ENCODE measurements at places on chromosomes 11 and 22. TPM values are rescaled to one million over a fixed set of nuclear protein-coding genes. Genes with fewer than 3 reads are reported as not detected.

GRCh38 chr11:74743640-74744039 lies 5.0 kb upstream of the RNF169 start:
- H3K36me3 ChIP-seq: no peaks in the 10 kb centered on the region
- peaks cover 26% of the 10 kb centered on the region for H3K4me1 ChIP-seq
- DNase-seq: no peak
- H3K27ac ChIP-seq: no peak overlapping the region

DNA sequence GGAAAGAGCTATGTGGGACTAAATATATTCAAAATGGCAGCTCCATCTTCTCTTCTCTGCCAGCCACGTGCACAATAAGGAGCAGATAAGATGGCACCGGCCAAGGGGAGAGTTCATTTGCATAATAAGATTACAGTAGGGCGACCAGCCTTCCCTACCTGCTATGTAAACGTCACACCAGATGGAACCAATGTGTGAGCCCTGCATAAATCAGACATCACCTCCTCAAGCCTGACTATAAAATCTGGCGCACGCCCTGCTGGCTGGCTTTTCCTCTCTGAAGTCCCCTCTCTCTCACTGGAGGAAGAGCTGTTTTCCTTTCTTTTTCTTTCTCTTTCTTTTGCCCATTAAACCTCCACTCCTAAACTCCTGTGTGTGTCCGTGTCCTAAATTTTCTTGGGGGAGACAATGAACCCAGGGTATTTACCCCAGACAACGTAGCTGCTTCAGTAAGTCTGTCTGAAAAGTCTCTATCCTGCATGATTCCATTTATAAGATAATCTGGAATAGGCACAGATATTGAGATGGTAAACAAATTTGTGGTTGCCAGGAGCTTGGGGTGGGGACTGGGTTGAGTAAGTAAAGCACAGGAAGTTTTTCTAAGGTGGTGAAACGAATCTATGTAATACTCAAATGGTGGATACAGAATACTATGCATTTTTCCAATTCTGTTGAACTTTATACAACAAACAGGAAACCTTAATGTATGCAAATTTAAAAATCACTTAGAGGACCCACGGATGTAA lies 670.0 kb upstream of the KIRREL3 start:
- H3K27ac ChIP-seq: no peak overlapping the region
- no peak overlapping the region for H3K4me3 ChIP-seq
- H3K4me1 ChIP-seq: no peaks in the 10 kb centered on the region
- H3K27me3 ChIP-seq: peaks cover 6% of the 10 kb centered on the region

DNA sequence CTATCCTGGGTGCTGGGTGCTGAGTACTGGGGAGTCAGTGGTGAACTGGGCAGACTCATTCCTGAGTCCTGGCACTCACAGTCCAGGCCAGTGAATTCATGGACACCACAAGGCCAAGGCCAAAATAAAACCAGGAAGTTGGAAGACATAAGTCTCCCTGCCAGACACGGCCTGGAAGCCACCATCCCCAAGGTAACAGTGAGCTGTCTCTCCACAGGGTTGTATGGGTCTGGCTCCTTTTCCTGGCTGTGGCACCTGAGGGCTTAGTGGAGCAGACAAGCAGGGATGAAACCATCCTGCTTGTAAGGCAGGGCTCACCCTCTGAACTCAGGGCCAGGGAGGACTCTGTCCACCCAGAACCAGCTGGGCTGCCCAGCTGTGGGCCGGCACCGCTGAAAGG lies 54.7 kb upstream of the ALX4 start:
- no peak overlapping the region for H3K27ac ChIP-seq
- no peak overlapping the region for H3K4me3 ChIP-seq
- H3K4me1 ChIP-seq: no peaks in the 10 kb centered on the region
- peaks cover 2% of the 10 kb centered on the region for H3K27me3 ChIP-seq
- no peak for DNase-seq

- no peaks in the 10 kb centered on the region for H3K36me3 ChIP-seq
- H3K4me1 ChIP-seq: no peaks in the 10 kb centered on the region
- no peak for DNase-seq
These were observed 138.3 kb downstream of the CADM1 start for GRCh38 chr11:115365907-115366306.

- no peak overlapping the region for H3K27ac ChIP-seq
- DNase-seq: no peak
- H3K36me3 ChIP-seq: no peaks in the 10 kb centered on the region
- no peak overlapping the region for H3K4me3 ChIP-seq
- H3K27me3 ChIP-seq: peaks cover 10% of the 10 kb centered on the region
These were observed 58.0 kb upstream of the UBASH3B start for GRCh38 chr11:122597511-122597910.

The TRIM44 gene
- 40.9 TPM for total RNA-seq

The IGSF9B gene
- 46.5 TPM for total RNA-seq

- no peak overlapping the region for H3K4me3 ChIP-seq
- H3K27ac ChIP-seq: no peak overlapping the region
- H3K27me3 ChIP-seq: peaks cover 7% of the 10 kb centered on the region
- peaks cover under 1% of the 10 kb centered on the region for H3K36me3 ChIP-seq
These were observed 64.7 kb downstream of the ADAMTS15 start for GRCh38 chr11:130513132-130513531.

The NCAPH2 gene
- 143 TPM for total RNA-seq

DNA sequence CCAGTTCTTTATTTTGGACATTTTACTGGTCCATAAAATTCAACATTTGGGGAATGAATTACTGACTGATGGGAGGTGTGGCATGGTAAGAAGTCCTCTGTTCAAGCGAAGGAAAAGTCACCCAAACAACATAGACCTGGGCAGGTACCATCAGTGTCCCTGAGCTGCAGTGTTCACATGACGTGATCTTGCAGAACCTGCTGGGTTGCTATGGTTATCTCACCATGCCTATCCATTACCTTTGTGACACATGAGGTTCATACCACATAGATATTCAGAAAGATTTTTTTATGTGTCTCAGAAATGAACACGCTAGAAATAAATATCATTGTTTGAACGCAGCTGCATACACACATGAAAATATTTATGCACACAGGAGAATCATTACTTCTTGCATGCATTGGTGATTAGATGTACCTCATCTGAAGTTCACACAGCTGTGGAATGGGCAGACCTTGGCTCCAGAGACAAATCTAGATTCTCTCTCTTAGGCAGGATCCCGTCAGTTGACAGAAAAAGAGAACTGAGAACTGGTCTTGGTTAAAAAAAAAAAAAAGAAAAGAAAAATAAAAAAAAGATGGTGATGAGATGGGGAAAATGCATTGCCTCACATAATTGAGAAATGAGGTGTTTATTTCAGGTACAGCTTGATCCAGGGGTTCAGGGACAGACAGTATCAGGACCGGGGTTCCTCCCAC lies 21.4 kb upstream of the RCN1 start:
- no peaks in the 10 kb centered on the region for H3K36me3 ChIP-seq
- no peak overlapping the region for H3K27ac ChIP-seq
- peaks cover 33% of the 10 kb centered on the region for H3K27me3 ChIP-seq
- H3K4me3 ChIP-seq: no peak overlapping the region
- H3K4me1 ChIP-seq: no peaks in the 10 kb centered on the region
- no peak for DNase-seq

- no peak overlapping the region for H3K4me3 ChIP-seq
- peaks cover 8% of the 10 kb centered on the region for H3K4me1 ChIP-seq
- H3K27me3 ChIP-seq: no peaks in the 10 kb centered on the region
- DNase-seq: no peak
- no peaks in the 10 kb centered on the region for H3K36me3 ChIP-seq
These were observed 68.5 kb upstream of the CARD18 start for GRCh38 chr11:105208019-105208418.

The MPEG1 gene
- 0.70 TPM for total RNA-seq

DNA sequence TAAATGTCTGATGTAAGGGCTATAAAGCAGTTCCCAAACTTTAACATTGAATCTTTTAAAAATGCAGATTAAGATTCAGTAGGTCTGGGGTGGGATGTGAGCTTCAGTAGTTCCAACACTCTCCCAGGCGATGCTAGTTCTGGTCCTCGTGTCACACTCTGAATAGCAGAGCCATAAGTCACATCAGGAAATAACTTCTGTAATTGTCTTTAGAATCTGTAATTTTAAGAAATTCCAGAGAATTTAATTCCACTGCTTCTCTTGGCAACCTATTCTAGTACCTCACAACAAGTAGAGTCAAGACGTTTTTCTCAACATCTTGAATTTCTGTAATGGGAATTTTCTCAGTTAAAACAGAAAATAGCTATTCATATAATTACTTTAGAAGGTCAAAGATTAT lies 223.1 kb downstream of the TMEM135 start:
- no peak overlapping the region for H3K27ac ChIP-seq
- peaks cover 8% of the 10 kb centered on the region for H3K36me3 ChIP-seq
- no peaks in the 10 kb centered on the region for H3K27me3 ChIP-seq
- DNase-seq: no peak
- H3K4me1 ChIP-seq: peaks cover 2% of the 10 kb centered on the region

The CARD10 gene
- 0.14 TPM for total RNA-seq

The DDX6 gene
- total RNA-seq: 150 TPM

DNA sequence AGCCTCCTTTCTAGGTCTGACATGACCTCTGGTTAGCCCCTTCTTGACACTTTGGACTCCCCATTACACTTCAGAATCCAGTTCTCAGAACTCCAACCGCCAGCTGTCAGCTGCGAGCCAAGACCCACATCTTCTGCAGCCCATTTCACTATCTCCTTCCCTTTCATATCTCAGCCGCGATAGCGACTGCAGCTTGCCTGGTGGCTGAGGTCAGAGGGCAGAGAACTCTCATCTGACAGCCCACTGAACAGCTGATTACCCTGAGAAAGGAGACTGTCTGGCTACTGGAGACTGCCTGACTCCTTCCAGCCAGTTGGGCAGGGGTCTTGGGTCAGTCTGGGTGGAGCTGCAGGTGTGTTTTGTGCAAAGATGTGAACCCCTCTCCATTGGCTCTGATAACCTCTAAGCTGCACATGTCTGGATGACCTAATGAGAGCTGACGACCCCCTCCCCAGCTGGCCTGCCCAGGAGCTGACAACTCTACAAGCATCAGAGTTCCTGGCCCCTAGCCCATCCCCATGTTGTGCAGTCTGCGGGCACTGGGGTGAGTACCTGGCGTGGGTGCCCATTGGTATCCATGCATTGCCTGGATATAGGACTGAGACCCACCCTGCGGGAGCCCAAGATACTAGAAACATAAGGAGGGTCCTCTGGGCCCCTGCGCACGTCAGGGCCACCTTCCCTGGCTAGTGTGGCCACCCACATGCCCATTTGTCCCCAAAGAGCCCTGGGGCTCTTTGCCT lies 1.1 kb downstream of the CHRM1 start:
- H3K4me3 ChIP-seq: no peak overlapping the region
- no peak overlapping the region for H3K27ac ChIP-seq
- DNase-seq: no peak
- H3K36me3 ChIP-seq: no peaks in the 10 kb centered on the region
- peaks cover 11% of the 10 kb centered on the region for H3K4me1 ChIP-seq
- peaks cover 42% of the 10 kb centered on the region for H3K27me3 ChIP-seq

The CD3G gene
- total RNA-seq: 133 TPM

The PANX3 gene
- total RNA-seq: not detected

DNA sequence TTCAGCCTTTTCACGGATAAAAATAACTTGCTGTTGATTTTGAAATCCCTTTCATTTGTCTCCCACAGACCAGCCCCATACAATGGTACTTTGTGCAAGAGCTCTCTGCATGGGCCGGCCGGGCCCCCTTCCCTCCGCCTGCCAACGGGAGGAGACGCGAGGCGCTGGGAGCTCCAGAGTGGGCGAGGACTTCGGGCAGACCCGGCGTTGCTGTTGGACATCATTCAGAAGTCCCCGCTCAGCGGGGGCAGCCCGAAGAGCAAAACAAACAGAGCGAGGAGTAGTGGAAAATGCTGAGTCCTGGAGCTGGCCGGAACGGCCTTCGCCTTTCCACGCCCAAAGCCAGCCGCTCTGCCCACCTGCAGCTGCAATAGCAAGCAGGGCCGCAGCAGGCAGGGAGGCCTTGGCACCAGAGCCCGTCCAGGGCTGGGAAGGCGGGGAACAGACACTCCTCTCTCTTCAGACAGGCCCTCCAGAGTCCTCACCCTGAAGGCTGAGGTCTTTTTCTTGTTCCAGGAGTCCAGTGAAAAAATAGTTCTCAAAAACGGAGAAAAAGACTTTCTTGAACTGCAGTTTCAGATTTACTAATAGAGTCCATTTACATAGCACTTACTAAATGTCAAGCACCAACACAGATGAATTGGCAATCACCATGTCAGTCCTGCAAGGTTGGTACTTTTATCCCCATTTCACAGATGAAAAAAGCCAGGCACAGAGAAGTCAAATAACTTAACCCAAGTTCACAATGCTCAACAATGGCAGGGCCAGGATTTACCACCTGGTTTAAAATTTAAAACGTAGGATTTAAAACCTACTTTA lies 135.5 kb downstream of the ETS1 start:
- H3K4me1 ChIP-seq: peaks cover 79% of the 10 kb centered on the region
- no peaks in the 10 kb centered on the region for H3K27me3 ChIP-seq
- DNase-seq: no peak
- H3K36me3 ChIP-seq: peaks cover 51% of the 10 kb centered on the region
- H3K4me3 ChIP-seq: no peak overlapping the region

DNA sequence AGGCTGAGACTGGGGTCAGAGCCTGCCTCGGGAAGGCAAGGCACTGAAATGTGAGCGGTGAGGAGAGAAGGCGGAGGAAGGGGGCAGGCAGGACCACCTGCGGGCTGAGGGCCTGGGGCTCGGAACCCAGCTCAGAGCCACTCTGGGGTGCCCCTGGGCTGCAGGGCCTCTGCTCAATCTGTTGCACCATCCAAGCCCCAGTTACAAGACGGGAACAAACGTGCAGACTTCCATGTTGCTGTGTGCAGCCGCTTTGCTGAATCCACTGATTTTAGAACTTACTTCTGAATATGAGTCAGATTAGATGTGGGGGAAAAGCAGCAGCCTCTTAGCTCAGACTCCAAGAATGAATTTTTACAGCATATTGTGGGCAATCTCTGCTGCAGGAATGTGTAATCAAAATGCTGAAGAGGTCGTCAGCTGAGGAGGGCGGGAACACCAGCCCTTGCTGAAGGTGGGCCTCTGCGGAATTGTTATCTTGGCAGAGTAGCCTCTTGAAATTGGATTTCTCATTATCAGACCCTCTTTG lies 21.6 kb downstream of the PARVG start:
- peaks cover 7% of the 10 kb centered on the region for H3K4me1 ChIP-seq
- no peak overlapping the region for H3K4me3 ChIP-seq
- DNase-seq: no peak

The KRTAP5-1 gene
- total RNA-seq: not detected

The KLHL35 gene
- total RNA-seq: 0.21 TPM

DNA sequence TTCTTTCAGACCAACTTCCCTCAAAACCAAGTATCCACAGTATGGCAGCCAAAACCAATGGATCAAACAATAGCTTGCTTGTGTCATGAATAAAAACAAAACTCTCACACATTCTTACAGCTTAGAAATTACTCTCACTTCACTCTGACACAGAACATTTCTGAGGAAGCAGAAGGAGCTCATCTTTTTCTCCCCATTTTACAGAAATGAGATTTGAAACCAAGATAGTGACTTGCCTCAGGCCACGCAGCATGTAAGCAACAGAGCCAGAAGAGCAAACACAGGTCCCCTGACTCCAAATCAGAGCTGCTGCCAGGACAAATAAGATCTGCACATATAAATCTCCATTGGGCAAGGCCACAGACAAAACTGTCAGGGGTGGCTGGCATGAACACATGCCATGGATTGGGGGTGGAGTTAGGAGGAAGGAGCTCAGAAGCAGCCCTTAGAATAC lies 64.8 kb downstream of the RAB30 start:
- no peak overlapping the region for H3K4me3 ChIP-seq
- peaks cover 49% of the 10 kb centered on the region for H3K4me1 ChIP-seq
- peaks cover 20% of the 10 kb centered on the region for H3K36me3 ChIP-seq
- DNase-seq: no peak
- H3K27ac ChIP-seq: peak overlapping the region; percentile 57

- no peak overlapping the region for H3K4me3 ChIP-seq
- peaks cover 2% of the 10 kb centered on the region for H3K4me1 ChIP-seq
- peaks cover 19% of the 10 kb centered on the region for H3K36me3 ChIP-seq
- no peak for DNase-seq
- no peak overlapping the region for H3K27ac ChIP-seq
These were observed 6.0 kb downstream of the NAGA start for GRCh38 chr22:42064629-42065028.

All from activated naive CD8-positive, alpha-beta T cell treated with anti-CD3 and anti-CD28 coated beads for 36 hours (primary cell).